NCI-H187 treated with DMSO at 0.1 percent for 48 hours (cell line): ENCODE measurements at places on chromosomes 6 and 20.

DNA sequence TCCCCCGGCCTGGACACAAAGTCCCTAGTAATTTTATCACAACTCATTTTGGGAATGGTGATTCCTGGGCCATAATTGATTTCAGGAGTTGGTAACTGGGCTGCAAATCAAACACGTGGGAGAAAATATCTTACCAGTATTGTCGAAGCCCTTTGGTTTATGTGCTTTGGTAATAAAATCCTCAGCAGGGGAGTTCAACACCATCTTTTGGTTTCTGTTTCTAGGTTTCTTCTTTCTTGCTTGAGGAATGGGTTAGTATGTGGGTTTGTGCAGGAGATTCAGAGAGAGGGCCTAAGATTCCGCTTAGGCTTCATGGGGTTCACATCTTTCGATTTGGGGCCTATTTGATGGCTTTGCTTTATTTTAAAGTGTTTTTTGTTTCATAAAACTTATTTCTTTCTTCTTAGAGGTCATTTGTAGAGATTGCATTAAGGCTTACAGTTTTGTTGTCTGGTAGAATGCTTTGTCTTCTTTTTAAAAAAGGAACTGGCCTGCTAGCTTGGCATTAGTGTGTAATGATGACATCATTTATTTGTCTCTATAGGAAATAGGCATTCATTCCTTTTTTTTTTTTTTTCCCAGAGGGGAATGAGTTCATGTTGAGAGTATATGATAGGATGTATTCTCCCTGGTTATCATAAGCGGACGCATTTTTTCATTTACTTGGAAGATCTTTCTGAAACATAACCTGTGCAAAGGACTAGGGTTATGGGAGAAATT is 45.8 kb downstream of the CYP24A1 start:
- no peak for DNase-seq

GRCh38 chr6:164569509-164569908 is 739.9 kb downstream of the C6orf118 start:
- DNase-seq, result no peak

DNA sequence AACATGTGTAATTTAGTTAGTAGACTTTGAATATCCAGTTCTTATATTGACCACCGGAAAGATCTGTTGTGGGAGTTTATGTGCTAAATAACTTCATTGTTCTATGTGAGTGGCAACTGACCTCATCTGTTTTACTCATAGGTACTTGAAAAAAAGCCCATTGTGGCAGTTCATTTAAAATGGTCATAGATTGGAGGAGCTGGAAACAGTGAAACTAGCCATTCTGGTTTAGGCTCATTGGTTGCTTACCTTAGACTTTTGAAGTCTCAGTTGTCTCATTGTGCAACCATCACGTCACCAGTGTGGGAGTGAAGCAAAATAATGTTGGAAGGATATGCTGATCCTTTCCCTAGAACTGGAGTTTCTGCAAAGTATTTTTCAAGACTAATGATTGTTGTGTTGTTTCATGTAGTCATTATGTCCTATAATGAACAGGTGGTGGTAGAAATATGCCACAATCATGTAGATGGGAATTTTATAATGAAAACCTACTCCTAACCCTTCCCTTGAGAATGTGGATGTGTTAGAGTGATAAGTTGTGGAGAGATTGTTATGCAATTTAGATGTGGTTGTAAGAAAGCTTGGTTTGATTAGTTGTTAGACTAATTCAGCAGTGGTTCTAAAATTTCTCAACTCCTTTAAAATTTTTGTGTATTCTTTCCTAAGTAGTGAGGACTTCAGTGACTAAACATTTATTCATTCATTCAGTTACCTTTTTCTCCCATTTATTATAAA is 18.3 kb downstream of the DSP start:
- no peak for DNase-seq

- no peak for DNase-seq
Observed at GRCh38 chr6:15341311-15342001, 95.6 kb downstream of the JARID2 start.

GRCh38 chr6:114315831-114316595 is 26.8 kb downstream of the HS3ST5 start:
- no peak for DNase-seq

DNA sequence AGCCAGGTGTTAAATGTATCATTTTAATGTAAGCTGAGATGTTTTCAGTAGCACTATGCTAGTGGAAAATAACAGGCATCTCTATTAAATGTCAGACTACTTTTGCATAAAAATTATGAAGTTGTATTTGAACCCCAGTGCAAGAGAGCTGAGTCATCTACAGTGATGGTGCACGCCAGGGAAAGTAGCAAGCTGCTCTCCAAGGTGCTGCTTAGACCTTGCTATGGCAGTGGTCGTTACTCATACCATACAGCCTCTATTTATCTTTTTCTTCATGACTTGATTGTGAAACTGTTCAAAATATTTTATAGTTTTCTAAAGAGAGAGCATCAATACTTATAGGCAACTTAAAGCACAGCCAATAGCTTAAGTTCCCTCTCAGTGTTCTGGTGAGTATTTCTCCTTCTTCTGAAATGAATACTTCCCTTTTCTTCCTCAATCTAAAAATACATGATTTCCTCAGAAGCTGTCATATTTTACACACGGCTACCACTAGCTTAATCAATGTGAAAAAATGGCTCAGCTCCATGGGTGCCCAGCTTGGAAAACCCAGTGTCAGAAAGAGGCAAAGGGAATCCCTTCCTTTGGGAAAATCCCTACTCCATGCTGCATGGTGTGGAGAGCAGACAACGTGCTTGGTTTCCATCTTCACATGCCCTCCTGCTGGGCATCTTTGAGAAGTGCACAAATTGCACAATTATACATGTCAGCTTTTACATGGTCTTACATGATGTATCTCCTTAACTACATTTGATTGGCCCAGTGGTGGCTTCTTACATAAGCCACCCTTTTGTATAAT is 105.6 kb downstream of the ELOVL4 start:
- no peak for DNase-seq

DNA sequence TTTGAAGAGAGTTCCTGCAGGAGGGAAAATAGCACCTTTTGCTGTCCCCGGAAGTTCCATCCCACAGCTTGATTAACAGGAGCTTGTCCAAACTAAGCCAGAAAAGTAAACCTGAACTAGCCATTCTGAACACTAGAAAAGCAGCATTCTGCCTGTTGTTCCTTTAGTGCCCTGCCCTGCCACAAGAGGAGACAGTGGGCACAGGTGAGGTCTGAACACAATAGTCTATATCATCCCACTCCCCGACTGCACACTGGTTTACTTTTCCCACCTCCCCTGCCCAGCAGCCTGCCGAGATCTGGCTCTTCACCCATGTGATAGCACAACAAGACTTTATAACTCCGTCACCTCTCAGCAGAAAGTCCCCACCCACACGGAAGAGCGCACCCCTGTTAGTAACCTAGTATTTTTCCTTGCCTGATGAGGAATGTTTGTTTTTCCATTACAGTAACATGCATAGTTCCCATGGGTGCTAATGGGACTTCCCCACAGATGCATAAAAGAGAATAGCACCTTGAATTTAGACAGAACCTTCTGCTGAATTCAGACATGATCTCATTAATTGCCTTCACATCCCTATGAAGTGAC is 59.7 kb downstream of the TFAP2A start:
- no peak for DNase-seq

- no peak for DNase-seq
Observed at GRCh38 chr6:4860387-4860786, 84.2 kb downstream of the CDYL start.

- no peak for DNase-seq
Observed at GRCh38 chr6:69089539-69089938, 454.5 kb downstream of the ADGRB3 start.

- DNase-seq, result no peak
Observed at GRCh38 chr6:139588734-139589593, 214.5 kb upstream of the CITED2 start.

DNA sequence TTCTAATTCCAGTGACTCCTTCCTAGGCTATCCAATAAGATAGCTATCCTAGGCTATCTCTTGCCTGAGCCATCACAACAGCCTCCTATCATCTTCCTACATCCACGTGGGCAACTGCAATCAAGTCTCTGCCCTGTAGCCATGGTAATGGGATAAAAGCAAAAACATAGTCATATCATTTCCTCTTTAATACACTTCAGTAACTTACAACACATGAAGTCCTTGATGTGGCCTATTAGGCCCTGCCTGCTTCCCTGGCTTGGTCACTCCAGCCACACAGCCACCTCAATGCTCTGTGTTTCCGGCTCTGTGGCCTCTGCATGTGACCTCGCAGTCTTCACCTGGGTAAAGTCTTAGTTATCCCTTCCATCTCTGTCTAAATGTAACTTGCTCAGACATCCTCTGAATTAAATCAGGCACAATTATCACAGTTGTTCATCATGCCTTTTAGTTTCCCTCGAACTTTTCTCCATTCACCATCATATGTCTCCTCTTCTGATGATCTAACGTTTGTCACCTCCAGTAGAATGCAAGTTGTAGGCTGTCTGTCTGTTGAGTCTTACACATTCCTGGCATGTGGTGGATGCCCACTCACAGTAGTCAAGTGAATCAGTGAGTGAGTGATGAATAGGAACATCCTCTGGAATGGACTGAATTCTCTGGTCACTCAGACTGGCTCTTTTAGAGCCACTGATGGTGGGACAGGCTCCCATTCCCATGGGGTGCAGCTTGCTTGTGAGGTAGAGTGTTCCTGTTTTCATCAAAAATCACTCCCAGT is 229.4 kb downstream of the TBC1D7 start:
- DNase-seq, result no peak

- DNase-seq, result no peak
Observed at GRCh38 chr6:158222066-158222465, 53.9 kb downstream of the GTF2H5 start.

DNA sequence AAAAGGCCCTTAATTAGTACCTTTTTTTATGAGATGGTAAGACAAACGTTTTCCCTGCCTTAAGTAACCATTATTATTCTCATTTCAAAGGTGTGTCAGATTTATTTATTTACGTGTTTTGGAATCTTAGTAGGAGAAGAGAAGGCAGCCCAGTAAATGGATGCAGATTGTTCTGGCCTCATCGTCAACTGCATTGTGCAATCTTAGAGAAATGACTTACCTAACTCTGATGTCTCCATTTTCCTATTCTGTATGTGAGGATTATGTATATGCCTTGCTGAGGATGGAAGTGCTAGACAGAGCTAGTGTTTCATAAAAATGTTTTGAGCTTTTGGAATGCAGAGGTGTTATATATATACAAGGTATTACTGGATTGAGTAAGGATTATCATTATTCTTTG is 97.0 kb upstream of the JAG1 start:
- no peak for DNase-seq

GRCh38 chr6:155455766-155456165 is at the start of gene NOX3:
TSS of gene NOX3 (minus strand) at chr6:155455839. CDS start at chr6:155455800, 39 bp downstream.
- no peak for DNase-seq

GRCh38 chr6:157025437-157025836 is 248.3 kb downstream of the ARID1B start:
- DNase-seq, result no peak

DNA sequence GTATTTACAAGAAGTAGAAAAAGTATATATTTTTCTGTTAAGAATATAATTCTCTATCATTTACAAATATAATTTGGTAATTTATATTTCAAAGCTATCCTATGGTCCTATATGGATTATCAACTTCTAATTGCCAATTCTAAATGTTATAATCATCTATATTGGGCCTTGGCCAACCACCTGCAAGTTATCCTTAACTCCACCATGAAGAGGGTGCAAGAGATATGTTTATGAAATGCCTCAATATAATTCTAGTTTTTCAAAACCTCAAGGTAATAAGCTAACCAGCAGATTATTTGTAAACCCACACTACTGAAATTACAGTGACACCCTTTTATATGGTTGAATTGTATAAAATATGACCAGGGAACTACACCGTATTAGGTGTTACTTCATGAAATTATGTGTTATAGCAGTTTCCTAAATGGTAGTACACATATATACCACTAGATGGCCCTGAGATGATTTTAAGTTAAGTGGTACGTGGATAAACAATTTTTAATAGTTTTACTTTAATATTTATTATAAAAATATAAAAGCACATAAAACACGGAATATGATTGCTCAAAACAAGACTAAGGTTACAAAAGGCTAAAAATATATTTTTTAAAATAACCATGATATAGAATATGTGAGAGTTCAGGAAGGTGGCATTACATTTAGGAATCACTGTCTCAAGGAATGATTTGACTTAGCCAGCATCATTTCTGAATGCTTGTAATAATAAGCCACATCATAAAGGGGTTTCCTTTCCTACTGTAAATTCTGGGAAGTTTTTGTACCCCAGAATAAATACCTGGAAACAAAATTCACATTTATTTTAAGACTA is 9.8 kb upstream of the PNISR start:
- DNase-seq, result no peak

- no peak for DNase-seq
Observed at GRCh38 chr20:1377984-1378734, 14.7 kb downstream of the FKBP1A start.

GRCh38 chr6:116456106-116456505 is 5.1 kb upstream of the CALHM6 start:
- DNase-seq, result no peak

GRCh38 chr20:37095108-37095598 is 644 bp downstream of the RBL1 start:
- no peak for DNase-seq

GRCh38 chr20:44072384-44072783 is 114.6 kb downstream of the JPH2 start:
- DNase-seq, result no peak

DNA sequence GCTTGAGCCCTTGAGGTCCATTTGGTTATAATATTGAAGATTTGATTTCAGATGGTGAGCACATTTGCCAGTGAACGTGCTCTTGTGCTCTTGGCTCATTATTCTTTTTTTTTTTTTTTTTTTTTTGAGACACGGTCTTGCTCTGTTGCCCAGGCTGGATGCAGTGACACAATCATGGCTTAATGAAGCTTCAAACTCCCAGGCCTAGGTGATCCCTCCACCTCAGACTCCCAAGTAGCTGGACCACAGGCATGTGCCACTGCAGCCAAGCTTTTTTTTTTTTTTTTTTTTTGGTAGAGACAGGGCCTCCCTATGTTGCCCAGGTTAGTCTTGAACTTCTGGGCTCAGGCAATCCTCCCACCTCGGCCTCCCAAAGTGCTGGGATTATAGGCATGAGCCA is 176.2 kb downstream of the KLHL32 start:
- DNase-seq, result no peak

DNA sequence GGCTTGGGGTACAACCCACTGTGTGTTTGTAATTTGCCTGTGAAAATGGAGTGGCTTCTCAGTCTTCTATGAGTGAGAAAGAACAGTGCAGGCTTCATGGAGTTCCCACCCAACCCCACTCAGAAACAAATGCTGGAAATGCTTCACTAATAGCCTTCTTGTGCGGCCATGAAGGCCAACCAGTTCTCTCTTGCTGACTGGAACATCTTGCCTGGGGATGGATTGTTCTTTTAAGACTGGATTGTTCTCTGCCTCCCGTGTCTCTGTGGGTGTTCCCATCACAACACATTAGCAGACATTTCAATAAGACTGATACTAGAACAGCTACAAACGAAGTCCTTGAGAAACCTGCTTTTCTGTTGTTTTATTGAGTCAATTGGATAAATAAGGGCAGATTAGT is 110.6 kb downstream of the PPP1R14C start:
- DNase-seq, result no peak

- DNase-seq, result no peak
Observed at GRCh38 chr6:157908369-157909281, 73.0 kb upstream of the SYNJ2 start.
